ENCODE measurements at places on chromosomes 4 and X.
A peak's percentile ranks its signal among the peaks of the same experiment; 100 is the strongest.

DNA sequence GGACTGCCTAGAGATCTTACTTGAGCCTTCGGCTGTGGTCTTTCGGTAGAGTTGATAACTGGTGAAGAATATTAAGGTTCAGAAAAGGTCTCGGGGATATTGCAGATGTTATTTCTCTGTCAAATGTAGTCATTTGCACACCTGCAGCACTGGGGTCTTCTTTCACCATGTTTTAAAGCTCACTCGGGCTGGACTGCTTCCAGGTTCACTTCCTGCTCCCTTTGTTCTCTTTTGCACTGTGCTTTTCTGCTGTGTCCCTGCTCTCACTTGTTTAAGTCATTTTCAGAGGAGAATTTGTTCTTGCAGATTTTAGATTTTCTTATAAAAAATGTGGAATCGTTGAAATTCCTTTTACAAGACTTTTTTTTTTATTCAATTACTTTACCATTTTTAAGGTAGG lies 68.5 kb downstream of the BMPR1B start:
- no peak for DNase-seq

DNA sequence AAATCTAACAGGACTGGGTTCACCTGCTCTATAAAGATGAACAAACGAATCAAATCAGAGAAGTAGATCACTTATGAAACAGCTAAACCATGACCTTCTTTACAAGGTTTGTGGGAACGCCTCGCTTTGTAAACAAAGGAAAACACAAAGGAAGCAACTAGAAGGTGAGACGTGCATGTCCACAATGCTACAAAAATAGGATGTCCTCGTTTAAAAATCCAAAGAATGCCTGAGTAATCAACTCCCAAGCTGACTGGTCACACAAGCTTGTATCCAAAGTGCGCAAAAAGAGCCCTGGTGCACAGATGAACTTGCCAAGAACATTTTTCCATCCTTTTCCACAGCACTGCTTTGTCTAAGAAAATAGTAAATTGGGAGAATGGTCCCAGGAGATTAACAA lies 6.3 kb upstream of the SH3KBP1 start:
- no peak for DNase-seq

- DNase-seq = peak; percentile 22
Measured at GRCh38 chr4:3476341-3476747, 13.2 kb downstream of the DOK7 start.

GRCh38 chr4:67687636-67688035 lies 13.3 kb downstream of the UBA6 start:
- DNase-seq = no peak

GRCh38 chrX:129732857-129733256 lies 5.9 kb upstream of the XPNPEP2 start:
- DNase-seq = no peak

DNA sequence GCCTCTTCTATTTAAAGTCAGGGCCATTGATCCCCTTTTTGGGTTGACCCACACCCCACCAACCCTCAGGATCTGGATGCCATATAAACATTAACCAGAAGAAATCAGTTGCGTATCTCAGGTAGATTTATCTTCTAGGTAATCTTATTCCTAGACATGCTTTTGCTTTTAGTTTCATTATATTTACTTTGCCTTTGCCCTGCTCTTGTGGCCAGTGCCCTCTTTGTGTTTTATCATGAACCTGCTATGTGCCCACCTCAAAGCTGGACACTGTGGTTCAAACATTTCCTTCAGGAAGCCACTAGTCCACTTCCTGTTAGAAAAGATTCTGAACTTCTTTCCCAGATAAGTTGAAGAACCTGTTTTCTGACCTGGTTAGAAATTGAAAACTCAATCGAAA lies 117.4 kb upstream of the EDNRA start:
- no peak for DNase-seq

DNA sequence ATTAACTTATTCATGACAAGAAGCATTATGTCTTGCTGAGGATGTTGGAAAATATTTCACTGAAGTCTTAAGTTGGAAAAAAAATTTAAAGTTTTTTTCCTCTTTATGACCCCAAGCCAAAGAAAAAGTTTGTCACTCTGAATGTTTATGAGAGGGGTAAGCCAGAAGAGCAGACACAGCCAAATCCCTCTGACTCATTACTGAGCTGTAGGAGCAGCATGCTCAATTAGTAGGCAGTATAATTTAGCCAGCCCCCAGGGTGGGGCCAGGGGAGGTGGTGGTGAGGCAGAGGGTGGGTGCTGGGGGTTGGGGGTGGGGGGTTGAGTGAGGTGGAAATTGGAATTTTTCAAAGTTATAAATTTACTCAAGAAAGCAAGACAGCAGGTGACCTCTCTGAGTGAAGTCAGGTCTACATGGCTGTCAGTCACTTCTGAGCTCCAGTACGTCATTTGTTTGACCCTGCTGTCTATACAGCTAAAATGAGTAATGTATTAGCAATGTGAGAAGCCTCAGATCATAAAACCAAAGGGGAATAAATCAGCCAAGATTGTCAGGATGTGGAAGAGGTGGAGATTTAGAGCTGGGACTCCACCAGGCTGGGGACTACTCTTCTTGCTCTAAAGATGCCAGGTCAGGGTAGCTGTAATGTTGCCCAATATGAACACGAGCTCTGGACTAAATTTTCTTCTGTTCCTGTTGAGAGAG lies 98.8 kb upstream of the NDP start:
- no peak for DNase-seq

- peak; percentile 62 for DNase-seq
Measured at GRCh38 chr4:38119668-38120385, 159.6 kb downstream of the PTTG2 start.

GRCh38 chr4:6620891-6621555 lies 19.5 kb upstream of the MRFAP1 start:
- no peak for DNase-seq

- peak; percentile 32 for DNase-seq
Measured at GRCh38 chrX:106999002-106999975, 723 bp downstream of the MORC4 start.

DNA sequence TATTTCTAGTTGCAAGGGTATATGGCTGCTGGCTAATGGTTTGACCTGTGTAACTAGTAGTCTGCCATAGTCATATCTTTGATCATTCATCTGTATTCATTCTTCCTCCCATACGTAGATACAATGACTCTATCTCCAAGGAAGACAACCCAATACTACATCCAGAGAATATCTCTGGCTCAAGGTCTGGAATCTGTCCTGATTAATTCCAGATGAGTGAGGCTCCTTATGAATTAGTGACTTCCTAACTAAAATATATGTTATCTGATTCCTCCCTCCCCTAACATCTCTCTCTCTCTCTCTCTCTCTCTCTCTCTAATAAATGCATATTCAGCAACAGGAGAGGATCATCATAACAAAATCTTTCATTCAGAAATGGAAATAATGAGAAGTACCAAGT lies 641.5 kb downstream of the FAT4 start:
- DNase-seq = no peak

- no peak for DNase-seq
Measured at GRCh38 chrX:148878371-148878770, 378.0 kb downstream of the AFF2 start.

DNA sequence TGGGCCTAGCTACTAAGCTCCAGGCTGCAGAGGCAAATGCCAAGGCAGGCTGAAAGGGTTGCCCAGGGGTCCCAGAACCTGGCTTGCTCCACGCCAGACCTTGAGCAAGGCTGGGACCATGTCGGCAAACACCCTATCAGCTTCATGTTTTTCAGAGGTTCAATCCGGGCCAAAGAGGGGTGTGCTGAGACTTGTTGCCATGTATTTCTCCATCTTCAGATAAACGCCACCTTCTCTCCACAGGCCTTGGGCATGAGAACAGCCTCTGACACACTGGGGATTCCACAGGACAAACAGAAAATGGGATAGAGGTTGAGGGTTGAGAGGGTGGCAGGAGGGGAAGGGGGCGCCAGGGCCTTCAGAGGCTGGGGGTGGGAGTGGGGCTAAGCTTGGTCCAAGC lies 8.6 kb downstream of the PJA1 start:
- DNase-seq = no peak

- DNase-seq = no peak
Measured at GRCh38 chr4:168319486-168320019, 1.0 kb upstream of the DDX60 start.

- no peak for DNase-seq
Measured at GRCh38 chr4:7024336-7024890, 18.8 kb upstream of the TADA2B start.

- DNase-seq = no peak
Measured at GRCh38 chrX:122113376-122113775, 1066.0 kb downstream of the GLUD2 start.

DNA sequence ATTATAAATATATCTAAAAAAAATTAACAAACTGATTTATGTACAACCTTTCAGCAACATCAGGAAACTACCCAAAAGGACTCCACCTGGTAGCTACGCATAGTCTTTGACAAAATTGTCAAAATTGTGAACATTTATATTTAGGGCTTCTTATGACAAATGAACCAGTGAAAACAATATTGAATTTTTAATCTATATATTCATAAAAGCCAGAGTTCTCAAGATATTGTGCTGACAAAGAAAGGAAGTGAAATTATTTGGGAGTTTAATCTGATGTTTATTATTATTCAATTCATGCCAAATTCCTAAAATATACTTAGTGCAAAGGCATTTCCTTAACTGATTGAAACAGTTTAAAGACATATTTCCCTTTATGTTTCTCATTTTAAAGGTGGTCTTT lies 5.3 kb upstream of the SULT1B1 start:
- DNase-seq = no peak

DNA sequence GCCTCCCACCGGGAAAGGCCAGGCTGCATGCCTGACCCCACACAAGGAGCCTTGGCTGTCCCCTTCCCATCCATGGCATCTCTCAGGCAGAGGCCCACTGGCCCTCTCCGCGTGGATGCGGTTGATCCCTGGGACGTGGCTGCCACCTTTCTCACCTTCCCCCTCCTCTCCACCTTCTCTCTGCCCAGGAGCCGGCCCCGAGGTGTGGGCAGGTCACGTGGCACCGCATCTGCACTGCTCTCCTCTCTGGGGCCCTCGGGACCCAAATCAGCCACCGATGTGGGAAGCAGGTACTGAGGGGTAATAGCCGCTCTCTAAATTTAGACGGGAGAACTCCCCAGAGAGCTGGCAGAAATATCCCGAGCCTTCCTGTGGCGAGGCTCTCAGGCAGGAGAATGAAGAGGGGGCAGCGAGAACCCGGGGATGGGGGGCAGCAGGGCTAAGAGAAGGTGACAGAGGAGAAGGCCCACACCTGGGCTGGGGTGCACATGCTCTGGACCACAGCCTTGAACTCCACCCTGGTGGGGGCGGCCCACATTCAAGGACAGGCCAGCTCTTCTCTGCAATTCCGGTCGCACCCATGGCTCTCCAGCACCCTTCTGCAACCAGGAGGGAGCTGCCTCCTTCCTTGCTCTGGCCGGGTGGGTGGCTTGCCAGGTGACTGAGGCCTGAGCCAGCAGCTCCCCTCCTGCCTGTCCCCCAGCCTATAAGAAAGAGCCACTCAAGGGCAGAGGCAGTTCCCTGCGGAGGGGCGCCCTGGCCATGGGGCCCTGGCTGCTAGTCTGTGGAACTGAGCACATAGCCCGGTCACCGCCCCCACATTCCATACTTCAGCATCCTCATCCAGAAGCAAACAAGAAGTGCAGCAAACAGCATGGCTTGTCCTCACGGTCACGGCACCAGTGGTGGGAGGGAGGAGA lies 9.6 kb upstream of the DUSP9 start:
- DNase-seq = no peak

GRCh38 chr4:150089732-150090131 lies 11.5 kb downstream of the DCLK2 start:
- DNase-seq = no peak

DNA sequence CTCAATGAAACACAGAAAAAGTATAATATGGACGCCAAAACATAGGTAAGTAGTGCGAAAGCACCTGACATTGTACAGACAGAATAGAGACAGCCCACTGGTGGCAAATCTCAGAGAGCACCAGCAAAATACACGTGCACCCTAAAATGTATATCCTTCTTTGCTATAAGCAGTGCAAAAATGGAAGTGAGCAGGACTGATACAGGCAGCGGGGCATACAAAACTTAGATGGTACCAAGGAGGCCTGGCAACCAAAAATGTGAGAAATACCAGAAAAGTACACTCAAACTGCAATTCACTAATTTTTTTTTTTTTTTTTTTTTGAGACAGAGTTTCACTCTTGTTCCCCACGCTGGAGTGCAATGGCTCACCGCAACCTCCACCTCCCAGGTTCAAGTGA lies 63.9 kb downstream of the EIF4E start:
- no peak for DNase-seq

GRCh38 chr4:77097611-77098010 lies 21.8 kb upstream of the CCNI start:
- no peak for DNase-seq

- DNase-seq = no peak
Measured at GRCh38 chr4:181443021-181443420, 800.2 kb upstream of the TENM3 start.

DNA sequence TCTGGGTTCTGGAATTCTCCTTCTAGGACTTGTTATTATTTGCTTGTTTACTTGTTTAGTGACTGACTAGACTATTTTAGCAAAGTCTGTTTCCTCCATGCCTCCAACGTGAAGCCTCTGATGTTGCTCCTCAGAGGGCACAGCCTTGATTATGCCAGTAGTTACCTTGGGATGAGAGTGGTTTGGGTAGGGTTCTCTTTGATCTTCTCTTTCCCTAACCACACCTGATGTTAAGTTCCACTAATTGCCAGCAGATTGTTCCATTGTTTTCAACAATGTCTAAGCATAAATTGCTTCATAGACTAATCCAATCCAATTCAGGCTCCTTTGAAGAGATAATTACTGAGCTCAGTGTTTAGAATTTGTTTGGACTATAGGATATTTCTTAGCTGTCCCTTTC lies 352.7 kb upstream of the DIPK2B start:
- DNase-seq = no peak

- no peak for DNase-seq
Measured at GRCh38 chrX:73817393-73818199, 254.6 kb downstream of the CHIC1 start.

- DNase-seq = no peak
Measured at GRCh38 chr4:117063961-117064696, 21.2 kb downstream of the TRAM1L1 start.

- no peak for DNase-seq
Measured at GRCh38 chr4:185830263-185830994, 18.4 kb upstream of the SORBS2 start.

- no peak for DNase-seq
Measured at GRCh38 chrX:53163436-53163835, 61.6 kb downstream of the KDM5C start.

Measured in glutamatergic neuron (in vitro differentiated cells).